ENCODE measurements at places on chromosomes 11 and 22.

DNA sequence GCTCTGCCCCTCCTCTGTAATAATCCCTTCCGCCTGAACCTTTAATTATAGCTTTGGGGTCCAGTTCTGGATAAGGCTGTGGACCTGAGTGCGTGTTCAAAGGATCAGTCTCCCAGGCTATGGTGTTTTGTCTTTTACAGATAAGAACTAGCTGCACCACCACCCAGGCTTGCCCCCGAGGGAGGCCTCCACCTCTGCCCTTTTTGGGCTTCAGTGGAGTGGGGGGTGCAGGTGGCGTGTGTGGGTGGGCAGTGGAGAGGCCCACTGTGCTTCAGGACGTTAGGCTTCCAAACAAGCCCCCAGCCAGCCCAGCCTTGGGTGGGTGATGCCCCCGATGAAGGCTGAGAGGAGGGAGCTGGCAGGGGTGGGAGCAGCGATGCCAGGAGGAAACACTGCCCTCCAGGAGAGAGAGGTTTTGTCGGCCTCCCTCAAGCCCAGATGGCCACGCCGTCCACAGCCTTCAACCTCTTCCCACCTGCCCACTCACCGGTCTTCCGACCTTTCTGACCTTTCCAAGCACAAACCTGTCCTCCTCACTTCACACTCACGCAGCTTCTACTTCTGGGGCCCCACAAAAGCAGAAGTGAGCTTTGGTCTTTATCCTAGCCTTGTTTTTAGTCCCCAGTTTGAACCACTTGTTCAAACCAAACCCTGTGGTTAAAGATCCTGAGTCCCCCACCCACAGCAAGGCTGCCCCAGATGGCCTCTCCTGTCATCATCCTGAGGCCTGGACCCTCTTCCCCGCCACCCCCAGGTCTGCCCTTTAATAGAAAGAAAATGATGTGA lies 20.4 kb downstream of the PSMD13 start:
- DNase-seq: no peak

- DNase-seq: no peak
Observed at GRCh38 chr11:133776671-133777367, 68.5 kb downstream of the SPATA19 start.

GRCh38 chr11:73393479-73394415 lies 17.5 kb downstream of the RELT start:
- DNase-seq: no peak

- no peak for DNase-seq
Observed at GRCh38 chr11:133955081-133955891, 1.5 kb downstream of the IGSF9B start.

DNA sequence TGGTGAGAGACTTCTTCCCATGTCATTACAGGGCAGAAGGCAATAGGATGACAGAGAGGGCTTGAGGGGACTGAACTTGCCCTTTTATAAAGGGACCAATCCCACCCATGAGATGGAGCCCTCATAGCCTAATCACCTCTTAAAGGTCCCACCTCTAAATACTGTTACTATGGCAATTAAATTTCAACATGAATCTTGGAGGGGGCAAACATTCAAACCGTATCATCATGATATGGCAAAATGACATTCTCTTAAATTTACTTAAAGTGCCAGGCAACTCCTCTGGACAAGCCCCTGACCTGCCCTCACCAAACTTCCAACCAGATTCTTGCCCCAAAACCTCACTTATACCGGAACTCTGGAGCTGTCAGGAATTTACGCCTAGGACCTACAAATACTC lies 100.8 kb upstream of the OR5AK2 start:
- no peak for DNase-seq

GRCh38 chr22:25572708-25573171 lies 8.3 kb downstream of the GRK3 start:
- no peak for DNase-seq

- no peak for DNase-seq
Observed at GRCh38 chr11:118856314-118856713, 27.4 kb upstream of the CXCR5 start.

GRCh38 chr11:117421041-117421440 lies 93.4 kb downstream of the CEP164 start:
- DNase-seq: no peak

- DNase-seq: no peak
Observed at GRCh38 chr11:4019891-4020290, 74.7 kb upstream of the RRM1 start.

- no peak for DNase-seq
Observed at GRCh38 chr11:117580866-117581265, 216.2 kb downstream of the DSCAML1 start.

DNA sequence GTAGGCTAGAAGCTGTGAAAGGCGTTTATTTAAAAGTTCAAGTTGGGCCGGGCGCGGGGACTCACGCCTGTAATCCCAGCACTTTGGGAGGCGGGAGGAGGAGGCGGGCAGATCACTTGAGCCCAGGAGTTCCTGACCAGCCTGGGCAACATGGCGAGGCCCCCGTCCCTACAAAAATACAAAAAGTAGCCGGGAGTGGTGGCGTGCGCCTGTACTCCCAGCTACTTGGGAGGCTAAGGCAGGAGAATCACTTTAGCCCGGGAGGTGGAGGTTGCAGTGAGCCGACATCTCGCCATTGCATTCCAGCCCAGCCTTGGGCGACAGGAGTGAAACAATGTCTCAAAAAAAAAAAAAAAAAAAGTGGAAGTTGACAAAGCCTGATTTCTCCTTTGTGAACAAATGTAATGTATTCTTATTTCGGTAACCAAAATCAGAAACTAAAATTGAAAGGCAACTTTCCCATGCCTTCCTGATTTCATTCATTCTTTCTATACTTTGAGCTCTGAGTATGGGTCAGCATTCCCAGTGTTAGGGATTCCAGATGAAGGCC lies 825 bp downstream of the PTPMT1 start:
- no peak for DNase-seq

- no peak for DNase-seq
Observed at GRCh38 chr11:14411818-14412217, 52.8 kb upstream of the RRAS2 start.
